ENCODE measurements at places on chromosomes 1 and 21.

DNA sequence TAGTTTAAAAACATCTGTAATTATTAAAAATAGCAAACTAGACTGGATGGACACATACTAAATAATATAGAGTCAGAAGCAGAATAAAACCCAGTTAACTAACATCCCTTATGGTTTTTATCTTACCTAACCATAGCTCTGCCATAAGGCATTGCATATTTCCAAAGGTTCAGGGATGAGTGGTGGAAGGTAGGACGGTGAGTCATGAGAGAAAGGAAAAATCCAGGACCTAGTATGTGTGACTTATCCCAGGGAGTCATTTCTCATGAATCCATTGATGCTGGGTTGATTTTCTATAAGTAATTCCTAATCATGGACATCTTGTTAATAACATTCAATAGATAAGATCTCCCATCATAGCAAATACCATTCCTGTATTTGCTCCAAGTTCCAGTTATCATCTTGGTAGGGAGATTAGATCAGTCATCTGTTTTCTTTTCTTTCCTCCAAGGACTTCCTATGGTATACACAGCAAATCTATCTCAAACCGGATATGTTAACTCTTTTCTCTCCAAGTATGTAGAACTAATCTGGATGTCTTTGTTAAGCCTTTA is 490.7 kb upstream of the B3GALT2 start:
- H3K4me3 ChIP-seq, result no peak overlapping the region
- H3K36me3 ChIP-seq, result no peaks in the 10 kb centered on the region
- H3K27me3 ChIP-seq, result no peaks in the 10 kb centered on the region
- no peak overlapping the region for H3K27ac ChIP-seq

- no peaks in the 10 kb centered on the region for H3K4me1 ChIP-seq
- no peaks in the 10 kb centered on the region for H3K36me3 ChIP-seq
- H3K4me3 ChIP-seq, result no peak overlapping the region
- DNase-seq, result no peak
These were observed 93.1 kb upstream of the TMPRSS2 start for GRCh38 chr21:41600961-41601572.

DNA sequence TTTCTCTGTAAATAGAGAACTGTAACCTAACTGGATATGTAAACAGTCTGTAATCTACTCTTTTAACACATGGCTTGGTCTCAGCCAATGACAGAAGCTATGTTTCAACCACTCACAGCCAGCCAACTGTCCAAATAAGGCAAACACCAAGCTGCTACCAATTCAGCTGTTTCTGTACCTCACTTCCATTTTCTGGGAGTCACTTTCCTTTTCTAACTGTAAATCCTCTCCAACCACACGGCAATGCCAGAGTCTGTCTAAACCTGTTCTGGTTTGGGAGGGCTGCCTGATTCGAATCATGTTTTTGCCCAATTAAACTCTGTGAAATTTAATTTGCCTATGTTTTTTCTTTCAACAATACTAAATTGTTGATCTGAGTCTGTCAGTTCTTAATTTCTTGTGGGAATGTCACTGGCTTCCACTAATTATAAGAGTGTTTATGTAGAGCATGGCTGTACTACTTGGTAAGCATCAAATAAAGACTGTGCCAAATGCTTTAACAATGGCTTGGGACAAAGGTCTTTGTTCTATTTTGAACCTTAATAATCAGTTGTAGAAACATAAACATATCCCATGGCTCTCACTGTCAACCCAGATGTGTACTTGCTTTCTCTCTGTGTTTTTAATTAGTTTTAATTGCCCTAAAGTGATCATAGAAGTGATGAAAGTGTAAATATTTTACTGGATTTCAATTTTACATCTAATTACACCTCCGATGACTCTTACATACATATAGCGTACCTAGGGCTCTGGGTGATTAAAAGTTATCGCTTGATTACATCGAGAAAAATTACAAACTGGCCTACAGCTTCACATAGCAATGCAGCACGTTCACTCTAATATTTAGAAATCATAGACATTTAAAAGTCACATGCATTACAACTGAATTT is 1144.6 kb upstream of the TMPRSS15 start:
- H3K4me3 ChIP-seq, result no peak overlapping the region
- no peaks in the 10 kb centered on the region for H3K27me3 ChIP-seq
- DNase-seq, result no peak
- peaks cover under 1% of the 10 kb centered on the region for H3K4me1 ChIP-seq
- H3K27ac ChIP-seq, result no peak overlapping the region

- no peak overlapping the region for H3K4me3 ChIP-seq
- H3K36me3 ChIP-seq, result no peaks in the 10 kb centered on the region
- no peak overlapping the region for H3K27ac ChIP-seq
- no peak for DNase-seq
These were observed 16.8 kb downstream of the IFFO2 start for GRCh38 chr1:18939398-18940302.

DNA sequence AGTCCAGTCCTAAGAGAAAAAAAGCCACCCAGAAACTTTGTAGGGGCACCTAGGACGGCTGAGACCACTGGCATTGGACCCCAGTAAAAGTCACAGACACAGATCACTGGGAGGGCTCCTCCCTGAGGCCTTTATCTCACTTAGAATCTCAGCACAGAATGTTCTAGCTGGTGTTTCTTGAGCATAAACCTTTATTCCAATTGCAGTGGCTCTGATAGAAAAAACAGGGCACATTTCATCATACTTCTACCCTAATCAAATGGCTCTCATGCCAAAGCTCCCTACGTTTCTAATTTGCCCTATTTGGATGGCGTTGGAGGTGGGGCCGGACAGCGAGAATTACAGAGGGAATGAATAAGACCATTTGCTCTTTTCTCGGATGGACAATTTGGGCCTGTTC is 53.8 kb downstream of the NGF start:
- no peaks in the 10 kb centered on the region for H3K36me3 ChIP-seq
- no peak for DNase-seq
- H3K27ac ChIP-seq, result no peak overlapping the region
- H3K27me3 ChIP-seq, result no peaks in the 10 kb centered on the region
- no peak overlapping the region for H3K4me3 ChIP-seq

- no peaks in the 10 kb centered on the region for H3K4me1 ChIP-seq
- no peak overlapping the region for H3K4me3 ChIP-seq
- no peak overlapping the region for H3K27ac ChIP-seq
These were observed 127.6 kb upstream of the C1orf105 start for GRCh38 chr1:172292840-172293239.

DNA sequence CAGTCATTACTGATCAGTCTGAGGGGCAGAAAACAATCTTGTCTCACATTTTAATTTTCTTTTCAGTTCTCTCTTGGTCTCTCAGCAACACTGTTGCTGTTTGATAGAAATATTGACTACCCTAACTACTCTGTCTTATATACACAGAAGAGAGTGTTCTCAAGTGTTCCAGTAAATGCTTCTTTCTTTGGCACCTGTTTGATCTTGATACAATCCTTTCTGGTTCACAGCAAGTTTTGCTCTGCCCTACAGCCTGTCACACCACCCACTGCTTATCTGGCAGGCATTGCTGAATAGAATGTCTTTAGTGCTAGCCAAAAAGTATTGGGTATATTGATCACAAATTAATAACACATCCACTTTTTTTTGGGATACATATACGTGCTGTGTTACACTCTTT is 75.7 kb upstream of the WLS start:
- no peaks in the 10 kb centered on the region for H3K36me3 ChIP-seq
- no peak overlapping the region for H3K4me3 ChIP-seq
- DNase-seq, result no peak
- H3K27ac ChIP-seq, result no peak overlapping the region

DNA sequence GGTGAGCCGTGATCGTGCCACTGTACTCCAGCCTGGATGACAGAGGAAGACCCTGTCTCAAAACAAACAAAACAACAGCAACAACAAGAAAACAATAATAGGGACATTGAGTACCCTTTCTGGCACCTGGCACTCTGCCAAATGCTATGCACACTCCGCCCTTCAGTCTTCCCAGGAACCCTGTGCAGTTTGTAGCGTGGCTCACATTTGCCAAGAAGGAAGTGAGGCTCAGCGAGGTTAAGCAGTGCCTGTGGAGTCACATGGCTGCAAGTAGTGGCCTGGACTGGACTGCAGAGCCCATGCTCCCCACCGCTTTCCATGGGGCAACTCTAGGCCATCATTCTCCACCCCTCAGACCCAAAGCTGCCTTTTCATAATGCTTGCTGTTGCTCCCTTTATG is 5.3 kb upstream of the EVA1B start:
- no peak overlapping the region for H3K4me3 ChIP-seq
- no peak for DNase-seq
- H3K4me1 ChIP-seq, result peaks cover 10% of the 10 kb centered on the region
- no peak overlapping the region for H3K27ac ChIP-seq

All from H1 (cell line).